ENCODE measurements at places on chromosomes 12 and 14.
A peak's percentile ranks its signal among the peaks of the same experiment; 100 is the strongest.

DNA sequence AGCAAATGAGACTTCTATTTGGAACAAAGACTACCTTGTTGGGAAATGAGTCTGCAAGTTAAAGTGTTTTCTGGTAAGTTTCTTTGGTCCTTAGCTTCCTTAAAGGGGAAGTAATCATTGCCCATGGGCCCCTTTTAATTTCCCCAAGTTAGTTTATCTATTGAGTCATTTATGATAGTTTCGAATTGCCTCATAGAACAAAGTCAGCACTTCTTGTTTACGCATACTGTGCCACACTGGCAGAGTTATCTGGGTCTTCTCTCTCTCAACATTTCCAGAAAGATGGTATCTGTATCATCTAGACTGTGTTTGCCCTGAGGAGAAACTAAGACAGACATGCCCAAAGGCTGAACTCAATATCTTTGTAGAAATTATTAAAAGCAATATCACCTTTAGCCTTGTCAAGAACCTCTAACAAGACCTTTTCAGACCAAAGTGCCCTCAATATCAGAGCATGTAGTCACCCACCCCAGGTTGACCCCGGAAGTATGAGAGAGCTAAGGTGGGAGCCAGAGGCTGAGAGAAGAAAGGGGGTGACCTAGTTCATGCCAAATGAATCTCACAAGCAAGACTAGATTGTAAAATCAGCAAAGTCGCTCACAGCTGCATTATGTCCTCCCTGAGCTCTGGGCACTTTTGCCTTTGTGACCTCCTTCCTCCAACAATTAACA, 40.0 kb downstream of the GPR65 start:
- DNase-seq = no peak

DNA sequence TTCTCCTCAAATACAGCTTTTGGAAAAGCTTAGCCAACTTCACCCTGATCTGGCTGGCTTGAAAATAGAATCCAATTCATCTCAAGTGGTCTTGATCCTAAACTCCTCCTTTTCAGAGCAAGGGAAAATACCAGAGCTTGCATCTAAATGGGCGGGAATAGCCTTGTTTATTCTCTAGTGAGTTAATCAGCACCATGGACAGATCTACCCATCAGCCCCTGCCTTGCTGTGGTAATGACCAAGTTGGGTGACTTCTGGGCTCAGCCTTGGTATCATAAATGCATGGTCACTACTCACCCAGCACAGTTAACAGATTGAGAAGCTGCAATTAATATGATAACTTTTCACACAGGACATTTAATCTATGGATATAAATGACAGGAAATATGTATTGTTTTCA, 196.6 kb downstream of the GLT1D1 start:
- no peak for DNase-seq

DNA sequence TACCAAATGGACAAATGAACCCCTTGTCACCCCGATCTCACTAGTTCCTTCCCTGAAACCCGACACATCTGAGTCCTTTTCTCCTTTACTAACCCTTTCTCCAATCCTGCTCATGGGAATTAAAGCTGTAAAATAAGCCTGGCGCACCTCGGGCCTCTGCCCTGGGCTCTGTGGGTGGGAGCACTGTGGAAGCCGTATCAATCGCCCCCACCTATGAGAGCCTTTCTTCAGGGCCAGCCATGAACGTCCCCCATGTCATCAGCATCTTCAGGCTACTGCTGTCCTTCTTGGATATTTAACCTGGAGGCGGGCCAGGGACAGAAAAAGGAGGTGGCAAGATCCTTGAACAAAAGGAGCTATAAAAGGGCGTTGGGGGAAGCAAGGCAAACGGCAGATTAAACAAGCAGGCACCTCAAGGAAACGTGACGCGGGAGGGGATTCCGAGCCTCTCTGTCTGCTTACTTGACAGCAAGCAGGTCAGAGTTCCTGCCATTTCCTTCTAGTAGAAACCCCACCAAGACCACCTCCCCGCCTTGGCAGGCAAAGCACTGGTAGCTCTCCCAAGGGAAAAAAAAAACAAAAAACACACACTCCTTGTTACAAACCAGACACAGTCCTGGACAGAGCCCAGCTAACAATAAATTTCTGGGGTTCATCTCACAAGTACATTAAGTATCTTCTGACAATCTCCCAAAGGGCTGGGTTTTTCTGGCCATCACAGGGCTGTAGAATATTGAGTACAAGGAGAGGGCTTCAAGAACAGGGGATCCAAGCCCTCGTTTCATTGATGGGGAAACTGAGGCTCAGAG, 62.9 kb downstream of the DPF3 start:
- no peak for DNase-seq

- DNase-seq = no peak
Measured at GRCh38 chr14:92514844-92515514, 1.4 kb downstream of the RIN3 start.

DNA sequence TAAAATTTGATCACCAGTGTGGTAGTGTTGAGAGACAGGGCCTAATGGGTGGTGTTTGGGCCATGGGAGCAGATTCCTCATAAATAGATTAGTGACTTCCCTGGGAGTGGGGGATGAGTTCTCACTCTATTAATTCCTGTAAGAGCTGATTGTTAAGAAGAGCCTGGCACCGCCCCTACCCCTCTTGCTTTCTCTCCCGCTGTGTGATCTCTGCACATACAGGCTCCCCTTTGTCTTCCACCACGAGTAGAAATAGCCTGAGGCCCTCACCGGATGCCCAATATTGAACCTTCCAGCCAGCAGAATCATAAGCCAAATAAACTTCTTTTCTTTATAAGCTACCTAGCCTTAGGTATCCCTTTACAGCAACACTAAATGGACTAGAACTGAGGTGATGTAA, 31.9 kb upstream of the CAND1 start:
- DNase-seq = no peak

DNA sequence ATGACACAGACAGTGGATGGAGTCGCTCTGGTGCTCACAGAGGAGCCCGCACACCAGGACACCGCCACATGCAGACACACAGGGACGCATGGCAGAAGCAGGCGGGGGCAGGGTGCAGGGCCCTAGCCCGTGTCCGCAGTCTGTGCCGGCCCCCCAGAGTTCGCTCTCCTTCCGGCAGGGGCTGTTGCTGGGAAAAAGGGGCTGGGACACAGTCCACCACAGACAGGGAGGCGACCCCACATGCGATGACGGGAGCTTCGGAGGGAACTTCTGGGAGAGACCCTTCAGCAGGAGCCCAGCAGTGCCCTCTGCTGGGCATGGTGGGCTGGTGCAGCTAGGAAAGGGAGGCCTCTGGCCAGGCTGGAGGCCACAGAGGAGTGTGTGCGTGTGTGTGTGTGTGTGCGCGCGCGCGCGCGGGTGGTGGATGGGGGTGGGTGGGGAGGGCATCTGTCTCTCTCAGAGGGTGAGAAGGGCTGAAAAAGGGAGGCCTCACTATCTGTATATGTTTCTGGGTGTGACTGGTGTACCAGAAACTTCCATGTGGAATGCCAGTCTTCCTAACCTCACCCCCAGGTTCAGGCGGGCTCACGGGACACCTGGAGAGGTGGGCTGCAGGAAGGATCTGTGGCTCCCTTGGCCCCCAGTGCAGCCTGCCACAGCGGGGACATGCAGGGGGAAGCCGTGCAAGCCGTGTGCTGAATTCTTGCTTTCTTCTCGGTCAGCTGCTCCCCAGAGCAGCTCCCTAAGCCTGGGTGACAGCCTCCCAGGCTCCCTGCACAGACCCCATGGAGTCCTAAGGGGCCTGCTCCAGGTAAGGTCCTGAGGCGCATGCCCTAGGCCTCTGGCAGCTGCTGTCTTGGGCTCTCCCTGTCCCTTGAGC, 60.7 kb downstream of the PLEKHG3 start:
- peak; percentile 36 for DNase-seq

DNA sequence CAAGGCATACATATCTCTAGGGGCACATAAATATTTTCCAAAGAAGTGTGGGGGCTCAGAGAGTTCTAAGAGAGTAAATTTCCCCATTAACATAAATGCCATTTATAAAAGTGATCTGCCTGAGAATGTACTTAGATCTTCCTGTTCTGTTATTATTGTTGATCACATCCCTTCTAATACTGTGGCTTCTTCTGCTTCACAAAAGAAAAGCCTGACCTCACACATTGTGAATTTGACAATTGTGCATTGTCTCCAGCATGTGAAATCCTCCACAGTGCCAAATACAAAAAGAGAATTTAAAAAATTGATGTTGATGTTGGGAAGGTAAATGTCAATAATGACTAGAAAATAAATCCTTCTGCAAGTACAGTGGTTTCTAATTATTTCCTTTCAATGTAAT, 330.5 kb upstream of the LRIG3 start:
- no peak for DNase-seq

DNA sequence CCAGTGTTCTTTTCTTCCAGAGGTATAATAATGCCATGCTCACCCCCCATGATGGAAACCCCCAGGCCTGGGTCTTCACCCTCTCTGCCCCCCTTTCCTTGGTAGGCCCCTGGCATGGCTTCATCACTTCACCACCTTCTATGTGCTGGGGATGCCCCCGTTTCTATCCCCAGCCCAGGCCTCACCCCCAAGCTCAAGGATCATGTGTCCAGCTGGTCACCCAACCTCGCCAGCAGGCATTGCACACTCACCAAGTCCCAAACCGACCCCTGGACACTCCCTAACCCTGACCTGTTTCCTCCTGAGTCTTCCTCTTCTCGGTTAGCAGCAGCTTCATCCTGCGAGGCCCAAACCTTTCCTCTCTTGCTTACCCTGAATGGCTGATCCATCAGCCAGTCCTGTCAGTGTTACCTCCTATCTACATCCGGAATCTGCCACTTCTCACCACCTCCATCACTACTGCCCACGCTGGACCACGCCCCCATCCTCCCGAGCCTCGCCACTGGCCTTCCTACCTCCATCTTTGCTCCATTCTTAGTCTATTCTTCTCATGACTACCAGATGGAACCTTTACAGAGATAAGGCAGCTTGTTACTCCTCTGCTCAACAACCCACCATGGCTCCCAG, 69.0 kb downstream of the MVK start:
- DNase-seq = no peak

DNA sequence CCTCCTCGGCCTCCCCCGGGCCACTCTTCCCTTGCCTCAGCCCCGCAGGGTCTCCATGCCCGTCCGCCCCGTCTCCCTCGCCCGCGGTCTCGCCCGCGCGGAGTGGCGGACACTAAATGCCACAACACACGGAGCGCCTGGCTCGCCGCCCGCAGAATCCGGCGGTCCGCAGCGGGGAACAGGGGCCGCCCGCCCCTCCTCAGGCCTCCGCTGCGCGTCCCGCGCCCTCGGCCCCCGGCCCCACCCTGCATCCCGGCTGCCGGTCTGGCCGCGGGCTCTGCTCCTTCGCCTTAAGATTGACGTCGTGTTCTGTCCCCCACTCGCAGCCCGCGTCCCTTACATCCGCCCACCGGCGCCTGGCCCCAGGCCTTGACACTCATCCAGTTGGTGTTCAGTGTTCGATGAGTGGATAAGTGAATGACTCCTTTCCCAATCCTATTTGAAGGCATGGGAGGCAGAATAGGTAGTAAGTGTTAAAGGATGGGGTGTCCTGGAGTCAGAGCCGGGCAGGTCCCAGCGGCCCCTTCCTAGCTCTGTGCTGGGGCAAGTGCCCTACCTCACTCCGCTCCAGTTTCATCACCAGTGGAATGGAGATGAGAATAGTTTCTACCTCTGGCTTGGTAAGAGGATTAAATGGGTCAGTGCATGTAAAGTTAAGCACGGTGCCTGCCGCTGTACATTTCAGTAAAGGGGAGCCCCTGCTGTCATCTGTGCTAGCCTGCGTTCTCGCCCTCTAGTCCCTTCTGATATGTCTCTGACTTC, 622 bp downstream of the TECPR2 start:
- DNase-seq = no peak

- no peak for DNase-seq
Measured at GRCh38 chr12:66629138-66629870, 49.6 kb downstream of the GRIP1 start.

GRCh38 chr12:122870867-122871664, 24.9 kb downstream of the VPS37B start:
- no peak for DNase-seq

- no peak for DNase-seq
Measured at GRCh38 chr14:82052778-82053177, 519.1 kb upstream of the SEL1L start.

- DNase-seq = no peak
Measured at GRCh38 chr12:69873429-69873828, 48.4 kb downstream of the MYRFL start.

- DNase-seq = no peak
Measured at GRCh38 chr14:76612654-76613053, 148.6 kb upstream of the VASH1 start.

DNA sequence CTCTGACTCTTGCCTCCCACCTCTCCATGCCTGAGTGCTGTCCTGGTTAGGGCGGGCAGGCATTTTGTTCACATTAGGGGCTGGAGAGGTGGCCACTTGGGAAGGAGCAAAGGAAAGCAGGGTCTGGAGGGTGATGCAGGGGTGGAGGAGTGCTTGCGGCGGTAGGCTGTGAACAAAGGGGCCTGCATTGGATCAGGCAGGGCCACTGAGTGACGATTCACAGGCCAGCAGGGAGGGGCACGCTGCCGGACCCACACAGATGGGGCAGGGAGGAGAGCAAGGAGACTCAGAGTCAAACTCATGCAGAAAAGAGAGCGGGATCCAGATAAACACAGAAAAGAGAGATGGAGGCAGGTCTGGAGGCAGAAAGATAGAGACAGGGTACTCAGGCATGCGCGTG, 58.4 kb upstream of the TBX3 start:
- DNase-seq = no peak

DNA sequence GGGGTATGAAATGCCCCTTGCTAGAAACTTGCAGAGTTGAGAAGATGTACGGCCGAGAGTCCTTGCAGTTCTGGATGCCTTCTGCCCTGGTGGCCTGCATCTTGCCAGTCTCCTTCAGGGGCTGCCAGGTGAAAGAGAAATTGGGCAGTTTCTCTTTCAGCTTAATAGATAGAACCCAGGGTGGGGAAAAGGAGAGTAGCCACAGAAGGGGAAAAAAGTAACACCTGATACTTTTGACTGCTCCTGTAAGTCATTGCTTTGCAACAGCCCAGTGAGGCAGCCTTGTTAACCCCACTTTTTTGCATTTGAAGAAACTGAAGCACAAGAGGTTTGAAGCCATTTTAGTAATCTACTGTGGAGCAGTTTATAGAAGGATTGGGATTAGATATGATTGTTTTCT, 27.6 kb downstream of the TDP1 start:
- DNase-seq = no peak

DNA sequence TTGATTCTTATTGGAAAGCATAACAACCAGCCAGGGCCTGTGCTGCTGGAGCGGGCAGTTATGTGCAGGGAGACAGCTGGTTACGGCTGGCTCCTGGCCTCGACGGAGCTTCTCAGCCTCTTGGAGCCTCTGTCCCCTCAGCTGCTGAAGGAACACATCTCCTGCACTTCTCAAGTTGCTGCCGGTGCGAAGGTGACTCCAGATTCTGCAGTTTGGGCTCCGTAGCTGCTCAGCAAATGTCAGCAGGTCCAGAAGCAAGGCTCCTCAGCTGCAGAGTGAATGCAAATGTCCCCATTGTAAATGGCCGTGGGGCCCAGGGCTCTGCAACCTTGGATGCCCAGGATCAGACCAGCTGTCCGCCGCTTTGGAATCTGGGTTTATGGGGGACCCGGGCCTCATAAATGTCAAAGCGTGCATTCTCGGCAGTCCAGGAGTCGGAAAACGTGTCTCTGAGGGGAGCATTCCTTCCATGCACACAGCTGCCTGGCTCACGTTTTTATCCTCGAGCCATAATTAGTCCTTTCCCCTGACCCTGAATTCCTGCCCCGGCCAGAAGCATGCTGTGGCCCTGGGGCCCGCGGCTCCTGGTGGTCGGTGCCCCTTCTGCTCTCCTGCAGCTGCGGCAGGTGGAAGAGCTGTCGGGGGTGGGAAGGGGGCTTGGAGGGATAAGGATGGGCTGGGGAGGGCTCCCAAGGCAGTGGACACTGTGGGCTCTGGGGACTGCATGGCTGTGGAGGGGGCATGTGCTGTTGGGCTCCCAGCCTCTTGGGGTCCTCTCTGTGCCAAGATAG, 106.0 kb downstream of the KIF26A start:
- DNase-seq = no peak

- no peak for DNase-seq
Measured at GRCh38 chr12:67582238-67582834, 66.2 kb upstream of the DYRK2 start.

Measured in activated gamma-delta T cell (primary cell).